ENCODE measurements at places on chromosomes 7 and 10.

DNA sequence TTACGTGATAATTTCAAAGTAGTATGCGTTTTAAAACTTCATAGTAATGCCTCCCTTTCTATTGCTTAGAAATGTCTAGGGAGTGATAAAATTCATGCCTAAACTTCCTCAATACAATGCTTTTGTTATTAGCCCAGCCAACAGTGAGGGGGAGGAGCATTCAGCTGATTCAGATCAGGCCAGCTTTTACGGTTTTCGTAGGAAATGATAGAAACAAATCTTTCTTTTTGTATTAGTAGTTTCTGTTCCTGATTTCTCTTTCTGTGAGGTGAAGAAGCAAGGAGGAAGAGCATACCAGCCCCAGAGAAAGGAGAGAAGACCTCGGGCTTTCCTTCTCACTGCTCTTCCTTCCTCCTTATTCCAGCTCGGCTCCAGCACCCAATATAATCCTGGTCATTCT is 35.2 kb upstream of the ITPRID1 start:
- no peak for DNase-seq

GRCh38 chr7:41183741-41184140 is 519.1 kb downstream of the INHBA start:
- no peak for DNase-seq

- no peak for DNase-seq
Measured at GRCh38 chr10:52447931-52448353, 133.9 kb downstream of the DKK1 start.

DNA sequence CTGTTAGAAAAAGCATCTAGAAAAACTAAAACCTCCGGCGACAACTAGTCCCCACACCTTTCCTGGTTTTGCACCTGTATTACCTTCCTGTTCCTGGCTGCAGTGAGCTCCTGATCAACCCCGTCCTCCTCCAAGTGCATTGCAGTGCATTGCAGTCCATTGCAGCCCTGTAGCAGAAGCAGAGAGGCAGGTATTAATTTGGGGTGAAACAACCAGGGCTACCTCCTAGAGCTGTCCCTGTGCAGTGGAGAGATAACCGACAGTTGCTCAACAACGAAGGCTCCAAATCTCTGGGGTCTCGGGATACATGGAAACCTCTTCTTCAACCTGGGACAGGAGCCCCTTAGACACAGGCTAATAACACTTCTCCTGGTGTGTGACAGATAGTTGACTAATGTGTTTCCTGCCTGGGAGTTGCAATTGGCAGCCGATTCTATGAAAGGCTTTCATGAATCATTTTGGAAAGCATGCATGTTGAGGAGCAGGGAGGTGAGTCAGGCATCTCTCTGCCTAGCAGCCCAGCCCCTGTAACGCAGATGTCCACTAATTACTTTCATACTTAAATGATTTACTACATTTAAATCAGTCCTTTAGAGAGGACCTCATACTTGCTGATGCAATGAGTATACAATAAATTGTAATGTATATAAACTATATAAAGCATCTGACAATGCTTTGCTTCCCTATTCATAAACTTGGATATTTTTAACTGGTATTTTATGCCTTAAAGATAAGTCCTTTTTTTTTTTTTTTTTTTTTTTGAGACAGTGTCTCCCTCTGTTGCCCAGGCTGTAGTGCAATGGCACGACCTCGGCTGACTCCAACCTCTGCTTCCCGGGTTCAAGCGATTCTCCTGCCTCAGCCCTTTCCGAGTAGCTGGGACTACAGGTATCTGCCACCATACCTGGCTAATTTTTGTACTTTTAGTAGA is 59.0 kb downstream of the PRR15 start:
- no peak for DNase-seq

- DNase-seq, result no peak
Measured at GRCh38 chr10:1358147-1358546, 302.0 kb downstream of the WDR37 start.

DNA sequence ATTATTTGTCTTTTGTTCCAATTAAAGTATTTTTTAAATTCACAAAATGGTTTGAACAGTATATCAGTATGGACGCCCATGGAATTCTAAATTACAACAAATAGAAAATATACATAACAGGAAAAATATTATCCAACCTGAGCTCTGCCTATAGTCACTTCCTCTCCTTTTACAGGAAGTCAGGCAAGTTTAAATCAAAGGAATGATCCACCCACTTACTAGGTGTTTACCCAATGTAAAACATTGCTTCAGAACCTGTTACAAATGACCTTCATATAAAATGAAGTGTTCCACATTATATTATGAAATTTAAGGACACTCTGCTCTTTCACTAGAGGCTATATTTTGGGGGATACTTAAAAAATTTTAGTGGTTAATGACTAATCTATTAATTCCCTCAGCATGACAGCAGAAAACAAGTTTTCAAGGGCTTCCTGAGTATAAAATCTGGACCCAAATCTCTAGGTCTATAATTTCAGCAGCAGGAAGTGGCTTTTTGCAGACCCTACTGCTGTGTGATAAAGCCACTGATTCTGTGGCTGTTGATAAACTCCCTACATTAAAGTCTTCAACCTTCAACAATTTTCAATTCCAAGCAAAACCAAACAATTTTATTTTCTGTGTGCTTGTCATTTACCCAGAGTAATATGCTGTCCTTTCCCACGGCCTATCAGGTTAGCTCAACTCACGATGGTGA is 722.6 kb downstream of the GATA3 start:
- DNase-seq, result no peak

DNA sequence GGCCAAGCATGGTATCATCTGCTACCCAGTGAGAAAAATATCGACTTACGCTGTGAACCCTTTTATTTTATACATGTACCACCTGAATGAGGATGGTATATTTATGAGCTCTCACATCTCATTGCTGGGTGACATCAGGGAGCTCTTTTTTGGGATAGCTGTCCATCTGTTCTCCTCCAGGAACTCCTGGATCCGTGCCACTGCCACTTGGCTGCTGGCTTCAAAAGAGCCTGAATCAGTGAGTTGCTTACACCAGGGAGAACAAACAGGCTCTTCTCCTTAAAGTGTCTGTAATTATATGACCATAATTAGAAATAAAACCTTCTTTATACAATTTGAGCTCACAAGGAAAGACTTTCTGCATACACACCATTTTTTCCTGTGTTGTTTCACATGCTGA is 106.2 kb downstream of the KAT6B start:
- DNase-seq, result no peak

- DNase-seq, result no peak
Measured at GRCh38 chr10:71513540-71513853, 116.8 kb downstream of the CDH23 start.

GRCh38 chr10:28571265-28571664 is 38.3 kb downstream of the WAC start:
- no peak for DNase-seq

DNA sequence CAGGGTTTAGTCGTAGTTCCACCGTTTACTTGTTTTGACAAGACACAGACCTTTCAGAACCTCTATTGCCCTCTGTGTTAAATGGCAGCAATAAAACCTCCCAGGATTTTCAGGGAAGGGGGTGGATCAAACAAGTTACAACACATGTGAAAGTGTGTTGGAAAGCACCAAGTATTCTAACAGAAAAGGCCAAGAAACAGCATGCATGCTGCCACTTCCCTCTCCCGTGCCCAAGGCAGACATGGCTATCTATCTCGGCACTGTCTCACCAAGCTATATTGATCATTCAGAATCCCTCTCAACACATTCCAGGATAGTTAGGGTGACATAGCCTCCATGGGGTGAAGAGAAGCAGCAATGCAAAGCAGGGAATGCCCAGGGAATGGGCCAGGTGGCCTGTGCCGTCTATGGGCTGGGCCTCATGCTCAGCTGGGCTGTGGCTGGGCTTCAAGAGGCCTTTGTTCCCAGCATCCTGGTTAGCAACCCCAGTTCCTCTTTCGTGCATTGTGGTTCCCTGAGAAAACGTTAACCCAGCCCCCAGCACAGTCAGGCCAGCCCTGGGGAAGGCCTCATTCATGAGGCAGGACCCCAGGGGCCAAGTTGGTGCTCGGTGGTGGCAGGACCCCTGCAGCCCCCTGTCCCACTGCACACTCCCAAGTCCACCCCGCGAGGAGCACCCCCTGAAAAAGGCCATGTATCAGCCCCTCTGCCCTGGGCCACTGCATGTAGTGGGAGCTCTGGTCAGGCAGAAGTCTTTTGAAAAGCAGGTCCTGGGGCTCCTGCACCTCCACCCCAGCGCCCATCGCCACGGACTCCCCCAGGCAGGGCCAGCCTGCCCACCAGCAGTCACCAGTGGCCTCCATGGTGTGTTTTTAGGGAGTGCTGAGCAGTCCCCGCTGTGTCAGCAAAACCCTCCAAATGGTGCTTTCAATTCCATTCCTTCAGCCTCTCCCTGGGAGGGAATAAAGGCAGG is 25.5 kb downstream of the VSIR start:
- DNase-seq, result no peak

DNA sequence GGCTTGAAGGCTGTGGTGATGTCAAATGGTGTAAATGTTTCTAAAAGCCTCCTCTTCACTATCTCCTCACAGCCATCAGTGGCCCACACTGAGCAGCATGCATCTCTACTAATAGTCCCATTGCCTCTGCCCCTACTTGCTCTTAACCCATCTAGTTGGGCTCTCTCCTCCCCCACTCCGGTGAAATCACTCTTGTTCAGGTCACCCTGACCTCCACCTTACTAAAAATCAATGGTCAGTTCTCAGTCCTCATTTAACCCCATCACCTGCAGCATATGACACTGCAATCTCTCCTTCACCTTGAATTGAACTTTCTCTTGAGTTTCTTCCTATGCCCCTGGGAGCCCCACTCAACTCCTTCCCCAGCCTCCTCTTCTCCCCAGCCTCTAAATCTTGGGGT is 355.1 kb upstream of the AOAH start:
- no peak for DNase-seq

DNA sequence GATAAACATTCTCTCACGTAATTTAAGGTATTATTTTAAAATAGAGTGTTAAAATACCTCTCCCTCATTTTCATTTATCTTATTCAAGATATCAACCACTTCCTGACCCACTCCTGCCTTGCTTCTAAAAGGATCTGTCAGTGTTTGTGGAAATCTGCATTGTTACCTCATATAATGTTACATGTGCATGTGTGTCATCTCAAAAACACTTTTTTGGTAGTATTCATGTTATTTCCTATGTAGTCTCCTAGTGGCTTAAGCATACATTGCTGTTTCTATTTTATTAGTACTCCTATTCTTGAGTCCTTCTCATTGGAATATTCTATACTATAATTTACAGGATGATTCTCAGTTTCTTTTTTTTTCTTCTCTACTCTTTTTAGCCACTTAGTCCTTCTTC is 1360.7 kb upstream of the CELF2 start:
- no peak for DNase-seq

GRCh38 chr7:142878315-142878714 is 7.2 kb downstream of the TRPV6 start:
- no peak for DNase-seq

- DNase-seq, result no peak
Measured at GRCh38 chr10:53009961-53010907, 237.7 kb upstream of the MBL2 start.

Measured in stimulated activated CD4-positive, alpha-beta T cell treated with anti-CD3 and anti-CD28 coated beads, Interleukin-15, amount 100 ng/mL, for 1 hour (primary cell).